Stimulated activated CD4-positive, alpha-beta T cell treated with anti-CD3 and anti-CD28 coated beads, Interleukin-12 subunit alpha, Interleukin-12 subunit beta, amount 100 ng/mL, for 24 hours (primary cell): ENCODE measurements at places on chromosomes 3 and 15.

DNA sequence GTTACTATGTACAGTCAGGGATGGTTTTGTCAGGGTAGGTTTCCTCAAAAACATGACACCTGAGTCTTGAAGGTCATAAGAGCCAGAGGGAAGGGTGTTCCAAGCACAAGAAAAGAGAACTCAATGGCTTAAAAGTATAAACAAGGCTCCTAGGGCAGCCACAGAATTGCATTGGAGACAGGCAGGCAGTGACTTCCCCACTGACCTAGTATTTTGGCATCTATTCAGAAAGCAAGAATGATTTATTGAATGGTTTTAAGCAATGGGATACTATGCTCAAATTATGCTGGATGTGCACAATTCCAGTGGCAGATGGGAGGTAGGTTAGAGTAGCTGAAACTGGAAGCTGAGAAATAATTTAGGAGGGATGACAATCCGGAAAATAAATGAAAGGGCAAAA, 54.0 kb downstream of the TSC22D2 start:
- DNase-seq: no peak

GRCh38 chr15:36356978-36357601, 222.3 kb upstream of the CDIN1 start:
- DNase-seq: no peak

DNA sequence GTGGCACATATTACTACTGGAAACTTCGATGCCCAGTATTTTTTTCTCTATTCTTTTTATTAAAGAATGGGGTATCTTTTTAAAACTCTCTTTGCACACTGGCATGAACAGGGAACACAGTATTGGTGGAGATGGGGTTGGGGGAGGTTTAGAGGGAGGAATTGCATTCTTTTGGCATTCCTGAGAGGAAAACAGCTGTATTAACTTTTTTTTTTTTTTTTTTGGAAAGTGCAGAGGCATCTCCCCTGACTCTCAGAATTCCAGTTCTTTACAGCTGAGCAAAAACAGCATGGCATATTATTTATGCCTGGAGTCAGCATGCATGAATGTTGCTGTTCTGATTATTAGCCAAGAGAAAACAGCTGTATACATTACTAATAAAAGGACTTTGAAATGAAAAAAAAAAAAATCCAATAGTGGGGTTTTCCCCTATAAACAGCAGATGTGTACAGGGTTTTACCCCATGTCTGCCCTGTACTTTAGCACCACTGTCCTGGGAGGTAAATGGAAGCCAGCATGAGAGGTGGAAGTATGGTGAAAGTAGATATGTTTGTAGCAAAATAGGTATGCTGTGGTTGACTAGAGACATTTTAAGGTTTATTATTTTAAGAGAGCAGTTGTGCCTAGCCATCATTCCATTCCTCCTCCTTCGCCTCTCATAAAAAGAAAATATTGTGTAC, 132.2 kb downstream of the FNDC3B start:
- DNase-seq: no peak

DNA sequence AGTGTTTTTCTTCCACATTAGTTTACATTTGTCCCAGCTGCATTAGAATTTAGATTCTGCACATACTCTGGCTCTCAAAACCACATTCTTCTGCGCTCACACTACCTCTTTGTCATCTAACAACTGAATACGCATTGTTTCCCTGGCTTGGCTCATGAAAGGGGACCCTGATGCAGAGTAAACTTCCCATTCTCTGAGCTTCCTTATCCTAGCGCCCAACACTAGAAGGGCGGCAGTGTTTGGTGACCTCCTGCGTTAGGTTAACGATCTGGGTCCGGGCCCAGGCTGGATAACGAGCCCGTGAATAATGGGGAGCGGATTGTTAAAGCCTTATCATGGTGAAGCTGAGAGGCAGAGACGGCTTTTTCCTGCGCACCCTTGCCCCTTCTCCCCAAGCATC, 63.9 kb downstream of the ETV5 start:
- DNase-seq: no peak
